ENCODE measurements at places on chromosomes 6 and 20.
A peak's percentile ranks its signal among the peaks of the same experiment; 100 is the strongest.

DNA sequence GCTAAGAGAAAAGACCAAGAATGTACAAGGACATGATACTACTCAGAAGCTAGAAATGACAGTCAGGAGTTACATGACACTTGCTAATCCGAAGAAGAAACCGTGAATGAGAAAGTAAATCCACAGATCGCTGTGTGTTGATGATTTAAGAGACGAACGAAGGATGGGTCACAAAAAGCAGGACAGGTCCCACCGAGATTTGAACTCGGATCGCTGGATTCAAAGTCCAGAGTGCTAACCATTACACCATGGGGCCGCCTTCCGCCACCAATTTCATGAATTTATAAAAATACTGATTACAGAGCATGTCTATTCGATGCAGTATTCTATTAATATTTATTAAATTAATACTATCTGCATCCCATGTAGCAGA lies 54.0 kb upstream of the BTN3A2 start:
- DNase-seq = no peak

GRCh38 chr20:8744228-8744844 lies 324.6 kb upstream of the PLCB4 start:
- DNase-seq = no peak

DNA sequence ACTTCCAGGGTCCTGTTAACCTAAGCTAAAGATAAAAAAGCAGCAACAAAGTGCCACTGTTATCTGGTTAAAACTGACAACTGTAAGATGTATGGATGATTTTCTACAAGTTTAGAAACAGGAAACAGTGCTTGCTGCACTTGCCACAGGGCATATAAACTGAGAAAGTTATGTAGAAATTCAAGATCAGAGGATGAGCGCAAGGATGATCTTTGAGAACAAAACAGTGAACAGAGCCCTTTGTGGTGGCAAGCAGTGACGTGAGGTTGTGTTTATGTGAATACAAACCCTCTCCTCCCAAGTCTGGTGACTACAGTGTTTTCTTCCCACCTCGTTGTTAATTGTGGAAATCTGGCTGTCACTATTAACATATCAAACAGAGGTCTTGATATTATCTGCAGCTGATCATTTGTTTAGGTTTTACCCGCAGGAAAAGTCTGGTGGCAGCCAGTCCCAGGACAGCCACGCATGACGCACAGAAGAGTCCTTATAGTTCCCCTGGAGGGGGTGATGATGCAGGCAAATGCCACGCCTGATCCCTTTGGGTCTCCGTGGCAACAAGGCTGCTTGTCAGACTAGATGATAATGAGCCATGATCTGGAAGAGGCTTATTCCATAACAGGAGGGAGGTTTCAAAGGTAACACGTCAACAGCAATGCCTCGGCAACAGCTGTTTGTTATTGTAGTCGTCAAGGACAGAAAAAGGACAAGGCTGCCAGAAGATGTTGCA lies 43.1 kb upstream of the TNFAIP3 start:
- no peak for DNase-seq

DNA sequence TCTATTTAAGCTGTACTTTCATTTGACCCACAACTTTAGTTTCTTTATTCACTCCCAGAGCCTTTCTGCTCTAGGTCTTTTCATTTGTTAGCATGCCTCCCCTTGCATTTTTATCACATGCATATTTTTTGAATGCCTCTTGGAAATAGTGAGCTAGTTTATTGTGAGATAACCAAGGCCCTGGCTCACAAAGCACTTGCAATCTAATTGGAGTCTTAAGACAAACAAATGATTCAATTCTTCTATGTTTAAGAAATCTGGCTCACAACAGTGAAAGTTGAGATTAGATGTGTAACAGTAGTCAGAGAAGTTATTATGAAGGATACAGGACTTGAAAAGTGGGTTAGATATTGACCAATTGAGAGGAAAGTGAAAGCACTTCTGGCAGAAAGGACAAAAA lies 173.4 kb downstream of the MOXD1 start:
- DNase-seq = no peak

- DNase-seq = no peak
Observed at GRCh38 chr6:21613809-21614208, 20.3 kb downstream of the SOX4 start.

GRCh38 chr6:36650848-36651478 lies 27.6 kb upstream of the CDKN1A start:
- DNase-seq = no peak

DNA sequence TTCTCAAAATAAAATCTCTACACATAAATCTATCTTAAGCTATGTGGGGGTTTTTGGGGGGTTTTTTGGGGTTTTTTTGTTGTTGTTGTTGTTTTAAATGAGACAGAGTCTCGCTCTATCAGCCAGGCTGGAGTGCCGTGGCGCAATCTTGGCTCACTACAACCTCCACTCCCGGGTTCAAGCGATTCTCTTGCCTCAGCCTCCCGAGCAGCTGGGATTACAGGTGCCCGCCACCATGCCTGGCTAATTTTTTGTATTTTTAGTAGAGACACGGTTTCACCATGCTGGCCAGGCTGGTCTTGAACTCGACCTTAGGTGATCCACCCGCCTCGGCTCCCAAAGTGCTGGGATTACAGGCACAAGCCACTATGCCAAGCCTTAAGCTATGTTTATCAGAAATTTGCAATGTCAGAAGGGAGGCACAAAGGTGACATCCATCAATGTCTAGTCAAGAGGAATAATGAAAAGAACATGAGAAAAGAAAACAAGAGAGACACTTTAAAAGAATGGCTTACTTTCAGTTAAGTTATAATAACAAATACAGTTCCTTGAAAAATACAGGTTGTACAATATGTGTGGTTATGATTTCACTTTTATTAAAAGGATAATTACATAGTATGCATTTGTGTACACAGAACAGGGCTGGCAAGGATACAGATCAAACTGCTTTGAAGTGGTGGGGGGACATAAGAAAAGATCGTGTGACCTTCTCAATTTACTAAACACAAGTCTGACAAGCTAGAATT lies 28.6 kb downstream of the SLC23A2 start:
- DNase-seq = no peak

- DNase-seq = no peak
Observed at GRCh38 chr6:22886650-22887581, 317.6 kb downstream of the HDGFL1 start.

DNA sequence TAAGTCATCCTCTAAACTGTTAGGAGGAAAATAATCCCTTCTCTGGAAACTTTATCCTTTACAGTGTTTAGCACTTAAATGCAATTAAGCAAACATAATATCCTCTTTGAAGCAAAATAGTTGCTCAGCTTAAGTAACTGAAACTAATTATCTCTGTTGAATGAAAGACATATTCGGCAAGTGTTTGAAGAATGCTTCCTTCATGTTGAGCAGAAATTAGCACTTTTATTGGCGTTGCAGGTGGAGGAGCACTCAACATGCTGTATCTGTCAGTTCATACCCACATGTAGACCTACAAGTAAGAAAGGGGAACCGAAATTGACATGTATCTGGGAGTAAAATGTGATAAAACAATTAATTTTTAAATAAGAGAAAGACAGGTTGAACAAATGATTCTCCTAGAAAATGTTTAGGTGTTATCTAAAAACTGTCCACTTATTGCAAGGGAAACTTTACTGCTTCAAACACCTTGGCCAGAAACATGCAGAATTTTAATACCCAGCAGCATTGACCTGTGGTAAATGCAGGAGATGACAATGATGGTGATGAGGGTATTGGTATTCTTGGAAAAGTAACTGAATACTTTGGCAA lies 987.0 kb upstream of the MAP3K7 start:
- no peak for DNase-seq

DNA sequence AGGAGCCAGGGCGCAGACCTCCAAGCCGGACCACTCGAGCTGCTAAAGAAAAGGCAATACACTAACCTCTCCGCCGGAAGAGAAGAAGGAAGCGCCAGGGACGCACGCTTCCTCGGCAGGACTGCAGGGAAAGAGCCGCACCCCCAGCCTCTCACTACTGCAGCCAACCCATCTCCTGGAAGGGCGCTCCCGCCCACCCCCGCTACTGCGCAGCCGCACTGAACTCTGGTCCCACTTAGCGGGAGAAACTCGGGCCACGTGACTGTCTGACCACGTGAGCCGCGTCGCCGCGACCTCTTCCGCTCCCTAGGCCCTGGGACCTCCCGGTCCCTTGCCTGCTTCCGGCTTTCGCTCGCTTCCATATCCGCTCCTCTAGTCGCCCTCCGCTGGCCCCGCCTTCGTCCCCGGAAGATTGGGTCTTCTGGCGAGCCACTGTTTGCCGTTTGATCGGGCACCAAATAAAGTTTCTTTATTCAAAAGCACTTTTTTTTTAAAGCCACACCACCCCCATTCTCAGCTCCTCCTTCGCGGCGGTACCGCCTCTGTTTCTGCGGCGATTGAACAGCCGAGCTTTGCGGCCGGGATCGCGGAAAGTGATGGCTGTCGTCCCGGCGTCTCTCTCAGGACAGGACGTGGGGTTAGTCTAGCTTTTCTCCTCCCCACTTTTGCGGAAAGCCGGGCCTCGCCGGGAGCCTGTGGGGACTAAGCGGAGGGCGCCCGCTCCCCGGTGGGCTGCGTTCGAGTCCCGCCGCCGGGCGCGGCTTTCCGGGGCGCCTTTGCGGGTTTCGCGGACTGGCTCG lies at the start of gene RMND1:
Gene RMND1 (minus strand): TSS at position 177 of the 800 bp plus-strand sequence. CDS start 6,315 bp downstream, outside the sequence.
- peak; percentile 99 for DNase-seq

- DNase-seq = no peak
Observed at GRCh38 chr6:14162826-14163225, 45.3 kb downstream of the CD83 start.

DNA sequence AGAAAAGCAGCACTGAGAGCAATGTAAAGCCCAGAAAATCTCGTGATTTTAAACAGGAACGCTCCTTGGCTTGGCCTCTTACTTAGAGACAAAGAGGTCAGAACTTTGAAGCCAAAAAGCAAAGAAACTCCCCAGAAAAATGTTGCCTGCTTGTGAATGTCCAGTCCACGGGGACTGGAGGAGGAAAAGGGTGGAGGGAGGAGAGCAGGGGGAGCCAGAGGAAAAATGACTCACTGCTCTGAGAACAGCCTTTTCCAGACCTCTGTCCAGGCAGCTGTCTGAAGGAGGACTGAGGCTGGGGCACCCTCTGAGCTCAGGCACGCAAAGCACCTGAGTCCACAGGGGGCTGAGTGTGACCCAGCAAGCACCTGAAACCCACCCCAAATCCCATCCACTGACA lies 64.7 kb downstream of the TRAM2 start:
- no peak for DNase-seq

- DNase-seq = no peak
Observed at GRCh38 chr6:169452869-169453620, 199.4 kb upstream of the THBS2 start.

- no peak for DNase-seq
Observed at GRCh38 chr20:56855708-56856107, 226.6 kb downstream of the TFAP2C start.

DNA sequence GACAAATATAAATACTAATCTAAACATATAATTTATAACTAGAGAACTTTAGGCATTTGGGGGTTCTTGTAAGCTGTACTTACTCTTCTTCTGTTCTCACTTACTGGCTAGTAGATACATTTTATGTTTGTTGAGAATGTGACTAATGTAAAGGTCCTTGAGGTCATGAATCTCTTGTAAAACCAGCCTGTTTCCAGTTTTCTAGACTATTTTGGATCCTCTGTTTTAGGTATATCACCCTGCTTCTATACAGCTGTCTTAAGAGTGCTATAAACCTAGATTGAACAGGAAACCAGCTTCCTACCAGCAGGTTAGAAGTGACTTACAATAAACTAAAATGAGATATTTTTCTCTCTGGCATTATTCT lies 134.2 kb downstream of the PLCB4 start:
- DNase-seq = no peak

DNA sequence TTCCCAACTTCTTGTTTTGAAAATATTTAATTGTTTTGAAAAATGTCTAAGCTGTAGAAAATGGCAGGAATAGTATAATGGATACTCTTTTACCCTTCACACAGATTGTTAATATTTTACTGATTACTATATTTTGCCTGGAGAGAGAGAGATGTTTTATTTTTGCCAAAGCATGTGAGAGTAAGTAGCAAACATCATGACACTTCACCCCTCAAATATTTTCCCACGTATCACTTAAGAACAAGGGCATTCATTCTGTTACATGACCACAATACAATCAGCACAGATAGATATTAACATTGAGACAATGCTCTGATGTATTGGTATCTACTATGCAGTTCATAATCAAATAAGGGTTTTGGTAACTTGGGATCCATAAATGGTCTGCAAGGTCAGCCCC lies 116.5 kb downstream of the CCDC170 start:
- no peak for DNase-seq

DNA sequence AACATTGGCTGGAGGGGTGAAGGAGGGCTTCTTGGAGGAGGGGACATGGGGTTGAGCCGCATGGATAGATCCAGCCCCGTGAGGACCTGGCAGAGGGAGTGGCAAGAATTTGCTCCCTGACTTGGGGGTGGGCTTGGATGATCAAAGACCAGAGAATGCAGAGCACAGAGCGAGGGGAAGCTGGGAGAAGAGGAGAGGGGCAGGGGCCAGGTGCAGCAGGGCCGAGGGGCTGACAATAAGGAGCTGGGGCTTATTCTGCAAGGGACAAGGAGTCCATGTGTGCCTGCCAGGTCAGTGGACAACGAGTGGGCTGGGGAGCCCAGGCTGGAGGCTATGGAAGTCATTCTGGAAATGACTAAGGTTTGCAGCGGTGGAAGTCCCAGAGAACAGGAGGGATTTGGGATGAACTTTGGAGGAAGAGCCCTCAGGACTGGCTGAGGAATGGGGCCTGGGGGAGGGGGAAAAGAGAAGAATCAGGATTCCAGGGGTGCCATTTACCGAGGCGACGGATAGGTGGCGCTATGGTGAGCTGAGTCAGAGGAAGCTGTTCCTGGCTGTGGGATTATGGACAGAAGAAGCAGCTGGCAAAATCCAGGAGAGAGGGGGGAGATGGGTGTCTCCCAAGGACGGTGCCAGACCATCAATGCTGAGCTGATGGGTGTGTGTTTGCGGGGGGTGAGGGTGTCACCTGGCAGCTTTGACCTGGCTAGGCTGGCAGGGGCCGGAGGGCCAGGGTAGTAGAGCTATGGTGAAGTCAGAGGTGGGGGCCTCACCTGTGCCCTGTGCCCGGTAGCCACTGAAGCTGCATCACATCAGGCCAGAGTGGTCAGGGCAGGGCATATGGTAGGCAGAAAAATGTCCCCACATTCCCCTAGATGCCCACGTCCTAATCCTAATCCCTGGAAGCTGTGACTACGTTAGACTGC lies 7.8 kb downstream of the KCNG1 start:
- DNase-seq = no peak

DNA sequence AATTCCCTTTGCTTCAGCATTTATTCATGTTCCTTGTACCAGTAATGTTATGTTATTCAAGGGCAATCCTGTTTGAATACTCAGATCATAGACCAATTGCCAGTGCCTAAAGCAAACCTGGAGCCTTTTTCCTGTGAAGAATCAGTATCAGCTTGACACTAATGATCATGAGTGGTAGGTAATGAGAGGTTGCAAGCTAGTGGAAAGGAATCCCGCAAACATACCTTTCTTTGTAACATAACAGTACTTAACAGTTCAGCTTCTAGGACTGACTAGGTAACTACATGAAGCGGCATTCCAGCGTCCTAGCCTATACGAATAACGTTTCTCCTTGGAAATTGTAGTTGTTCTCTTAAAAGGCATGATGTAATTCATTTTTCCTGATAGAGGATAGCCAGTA lies 253.7 kb downstream of the TMEM242 start:
- no peak for DNase-seq
